RPMI8226 (cell line): ENCODE measurements at places on chromosomes 5 and 9.

DNA sequence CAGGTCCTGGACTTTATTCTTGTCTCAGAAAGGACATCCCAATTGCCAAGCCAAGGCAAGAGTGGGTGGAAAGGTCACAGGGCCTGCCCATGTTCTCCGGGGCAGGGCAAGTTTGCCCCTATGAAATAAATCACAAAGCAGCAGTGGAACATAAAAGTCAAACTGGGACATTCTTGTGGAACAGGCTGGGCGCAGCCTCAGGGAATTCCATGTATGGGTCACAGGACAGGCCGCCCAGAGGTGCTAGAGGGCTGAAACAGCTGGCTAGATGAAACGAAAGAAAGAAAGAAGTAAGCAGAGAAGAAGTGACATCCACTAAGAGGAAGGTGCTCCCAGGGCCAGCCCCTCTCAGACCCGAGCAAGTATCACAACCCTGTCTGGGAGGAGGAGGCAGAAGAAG is 219.1 kb upstream of the NFIL3 start:
- DNase-seq, result no peak

DNA sequence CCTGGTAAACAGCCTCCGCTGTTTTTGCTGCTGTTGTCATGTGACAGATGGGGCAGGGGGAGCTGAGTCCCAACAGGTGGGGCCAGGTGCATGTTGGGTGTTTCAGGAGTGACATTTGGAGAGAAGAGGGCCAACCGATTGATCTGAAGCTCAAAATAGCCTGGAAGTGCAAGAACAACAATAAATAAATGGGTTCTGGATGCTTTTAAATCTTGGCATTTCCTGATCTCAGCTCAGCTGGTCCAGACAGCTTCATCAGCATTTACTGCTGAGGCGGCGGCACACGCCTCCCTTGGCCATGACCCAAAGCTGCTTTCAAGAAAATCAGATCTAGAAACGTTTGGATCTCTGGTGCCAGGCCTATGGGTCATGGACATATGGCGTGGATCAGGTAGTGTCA is 70.5 kb downstream of the PPARGC1B start:
- peak; percentile 75 for DNase-seq

DNA sequence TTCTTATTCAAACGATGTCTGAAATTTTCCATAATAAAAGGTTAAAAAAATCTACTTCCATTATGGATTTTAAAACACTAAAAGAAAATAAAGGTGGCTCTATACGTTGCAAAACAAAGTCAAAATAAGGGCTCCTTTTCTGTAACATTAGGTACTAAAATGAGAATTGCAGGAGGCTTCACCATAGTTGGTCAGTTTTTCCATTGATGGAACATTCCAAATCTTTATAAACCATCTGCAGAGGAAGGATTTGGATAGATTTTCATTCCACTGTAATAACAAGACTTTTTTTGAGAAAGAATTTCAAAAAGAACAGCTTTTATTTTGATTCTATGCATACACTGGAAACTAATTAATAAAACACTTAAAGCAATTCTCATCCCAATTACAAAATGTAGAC is 145.6 kb downstream of the LURAP1L start:
- DNase-seq, result no peak

DNA sequence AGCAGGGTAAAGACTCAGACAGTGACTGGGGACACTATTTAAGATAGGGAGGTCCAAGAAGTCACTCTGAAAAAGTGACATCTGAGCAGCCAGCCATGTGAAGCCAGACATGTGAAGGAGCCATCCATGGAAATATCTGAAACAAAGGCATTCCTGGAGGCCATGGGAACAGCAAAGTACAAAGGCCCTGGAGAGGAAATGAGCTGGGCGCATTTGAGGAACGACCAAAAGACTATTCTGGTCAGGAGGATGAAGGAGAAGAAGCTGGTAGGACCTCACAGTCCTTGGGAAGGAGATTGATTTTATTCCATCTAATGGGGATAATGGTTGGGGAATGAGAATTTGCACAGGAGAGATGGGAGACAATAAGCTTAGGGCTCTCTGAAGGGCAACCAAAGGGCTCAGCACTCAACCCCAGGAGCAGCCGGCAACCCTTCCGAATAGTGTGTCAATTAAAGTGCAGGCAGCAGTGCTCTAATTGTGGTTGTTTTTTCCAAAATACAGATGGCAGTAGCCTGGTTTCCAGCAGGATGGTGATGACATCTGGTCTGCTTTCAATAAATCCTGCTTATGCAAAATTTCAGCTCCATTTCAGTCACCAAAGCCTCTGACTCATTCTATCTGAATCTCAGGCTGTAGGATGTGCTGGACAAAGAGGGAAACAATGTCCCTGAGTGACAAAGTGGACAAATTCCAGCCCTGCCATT is 26.7 kb downstream of the FOXI1 start:
- no peak for DNase-seq

GRCh38 chr9:92763721-92764380 is 782 bp downstream of the BICD2 start:
- DNase-seq, result peak; percentile 37

DNA sequence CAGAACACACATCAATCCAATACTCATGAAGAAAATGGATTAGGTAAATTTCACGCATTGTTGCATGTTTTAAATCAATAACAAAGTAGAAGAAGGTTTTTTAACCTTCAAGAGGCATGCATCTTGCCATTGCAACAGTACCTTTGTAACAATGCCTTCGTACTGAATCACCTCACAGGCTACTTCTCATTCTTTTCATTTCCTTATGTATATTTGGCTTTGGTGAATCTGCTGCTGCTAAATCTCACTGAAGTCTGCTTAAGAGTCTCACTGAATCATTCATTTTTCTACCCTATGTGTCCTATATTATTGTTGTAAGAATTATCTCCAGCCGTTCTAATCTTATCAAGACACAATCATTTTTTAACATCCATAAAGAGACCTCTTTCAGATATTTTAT is 152.5 kb downstream of the CDH10 start:
- DNase-seq, result no peak

GRCh38 chr5:176820937-176821336 is 10.6 kb downstream of the UNC5A start:
- DNase-seq, result peak; percentile 96

DNA sequence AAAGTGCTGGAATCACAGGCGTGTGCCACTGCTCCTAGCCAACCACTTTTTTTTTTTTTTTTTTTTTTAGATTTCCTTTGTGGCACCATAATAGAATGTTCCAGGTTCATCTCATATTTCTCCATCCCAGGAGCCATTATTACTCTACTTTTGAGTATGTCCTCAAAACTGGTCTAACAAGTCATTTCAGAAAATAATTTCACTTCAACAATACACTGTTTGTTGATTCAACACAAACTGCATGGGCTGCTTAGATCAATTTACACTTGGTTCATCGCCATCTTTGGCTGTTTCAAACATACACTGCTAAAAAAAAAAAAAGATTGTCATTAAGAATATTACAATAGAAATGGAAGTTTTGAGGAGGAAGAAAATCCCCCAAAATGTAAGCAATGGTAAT is 57.9 kb downstream of the CSNK1A1 start:
- DNase-seq, result no peak

DNA sequence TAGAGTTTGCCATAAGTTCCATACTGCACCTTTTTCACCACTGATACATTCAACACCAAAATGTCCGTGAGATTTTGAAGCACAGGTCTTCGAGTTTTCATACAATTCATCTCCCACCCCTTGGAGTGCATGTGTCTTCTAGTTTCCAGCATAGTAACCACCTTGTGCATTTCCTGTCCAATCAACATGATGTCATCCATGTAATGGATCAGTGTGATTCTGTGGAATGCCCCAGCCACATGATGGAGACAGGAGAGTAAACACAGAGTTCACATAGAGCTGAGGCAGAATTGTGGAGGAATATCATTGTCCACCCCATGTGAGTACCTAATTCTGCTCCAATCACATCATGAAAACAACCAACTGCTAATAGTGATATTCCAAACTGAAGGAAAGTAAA is 441.5 kb upstream of the CDH6 start:
- DNase-seq, result no peak

DNA sequence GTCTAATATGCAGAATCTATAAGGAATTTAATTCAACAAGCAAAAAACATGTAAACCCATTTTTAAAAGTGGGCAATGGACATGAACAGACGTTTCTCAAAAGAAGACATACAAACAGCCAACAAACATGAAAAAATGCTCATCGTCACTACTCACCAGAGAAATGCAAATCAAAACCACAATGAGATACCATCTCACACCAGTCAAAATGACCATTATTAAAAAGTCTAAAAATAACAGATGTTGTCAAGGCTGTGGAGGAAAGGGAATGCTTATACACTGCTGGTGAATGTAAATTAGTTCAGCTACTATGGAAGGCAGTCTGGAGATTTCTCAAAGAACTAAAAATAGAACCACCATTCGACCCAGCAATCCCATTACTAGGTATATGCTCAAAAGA is 3.1 kb upstream of the KLHL3 start:
- no peak for DNase-seq

- DNase-seq, result no peak
These were observed 39.5 kb downstream of the PRKACG start for GRCh38 chr9:68974431-68974830.

DNA sequence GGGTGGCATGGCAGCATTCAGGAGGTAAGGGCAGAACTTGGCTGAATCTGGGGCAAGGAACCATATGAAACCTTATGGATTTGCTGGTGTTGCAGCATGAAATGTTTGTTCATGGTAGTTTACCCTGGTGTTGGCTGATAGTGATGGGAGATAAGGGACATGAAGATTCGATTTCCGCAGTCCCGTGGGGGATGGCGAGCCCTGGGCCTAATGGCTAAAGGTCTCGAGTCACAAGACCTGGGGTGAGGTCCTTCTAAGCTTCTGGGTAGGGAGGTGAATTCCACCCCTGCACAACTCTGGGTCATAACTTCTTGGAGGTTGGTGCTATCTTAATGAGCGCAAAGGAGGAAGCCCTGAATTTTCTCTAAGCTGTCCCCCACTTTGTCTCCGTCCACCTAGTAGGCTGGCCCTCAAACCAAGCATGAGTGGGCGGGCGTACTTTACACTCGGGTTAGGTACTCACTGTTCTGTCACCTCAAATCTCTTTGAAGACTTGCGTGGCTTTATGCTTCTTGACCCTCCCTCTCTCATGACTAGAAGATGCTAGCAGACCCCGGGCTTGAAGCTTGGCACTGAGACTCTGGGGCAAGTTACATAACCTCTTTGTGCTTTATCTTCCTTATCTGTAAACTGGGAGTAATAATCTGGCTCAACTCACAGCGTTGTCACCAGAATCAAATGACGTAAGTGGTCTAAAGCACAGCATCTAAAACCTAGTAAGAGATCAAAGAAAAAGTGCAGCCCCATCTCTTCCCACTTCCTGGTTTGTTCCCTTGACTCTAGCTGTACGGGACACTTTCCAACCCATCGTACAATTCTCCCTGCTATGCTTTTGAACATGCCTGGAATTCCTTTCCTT is 72.5 kb downstream of the BASP1 start:
- no peak for DNase-seq

DNA sequence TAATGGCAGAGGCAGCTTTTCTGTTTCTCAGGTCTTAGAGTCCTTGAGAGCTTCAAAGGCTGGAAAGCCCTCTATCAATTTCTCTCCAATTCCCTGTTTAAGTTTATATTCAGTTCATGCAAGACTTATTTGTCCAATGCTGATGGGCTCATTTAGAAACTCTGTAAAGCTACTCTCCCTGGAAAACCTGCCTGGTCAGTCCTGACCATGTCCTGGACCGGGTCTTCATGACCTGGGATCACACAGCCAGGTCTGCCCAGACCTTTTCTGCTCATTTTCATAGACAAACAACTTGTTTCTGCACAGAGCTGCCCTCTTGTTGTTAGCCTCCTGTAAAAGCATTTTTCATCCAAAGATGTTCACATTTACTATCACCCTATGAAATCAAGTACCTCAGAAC is 85.4 kb upstream of the TBCA start:
- DNase-seq, result no peak

DNA sequence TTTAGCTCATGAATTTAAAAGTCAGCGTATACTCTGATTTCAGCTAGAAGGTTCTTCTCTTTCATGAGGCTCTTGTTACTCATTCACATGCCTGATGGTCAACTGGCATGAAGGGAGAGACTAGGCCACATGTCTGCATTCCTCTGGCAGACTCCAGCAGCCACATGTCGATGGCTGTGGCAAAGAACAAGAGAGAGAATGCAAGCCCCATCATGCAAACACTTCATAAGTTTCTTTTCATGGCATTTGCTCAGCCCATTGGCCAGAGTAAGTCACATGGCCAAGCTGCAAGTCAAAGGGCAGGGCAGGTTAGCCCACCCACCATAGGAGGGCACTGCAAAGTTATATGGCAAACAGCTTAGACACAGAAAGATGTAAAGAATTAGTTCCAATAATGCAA is 5.4 kb downstream of the KCNV2 start:
- no peak for DNase-seq

- no peak for DNase-seq
These were observed 30.7 kb upstream of the TGFBR1 start for GRCh38 chr9:99073985-99074901.

GRCh38 chr5:150117945-150118560 is 31.7 kb upstream of the CSF1R start:
- no peak for DNase-seq

GRCh38 chr5:6115852-6116251 is 262.5 kb downstream of the MED10 start:
- DNase-seq, result no peak

DNA sequence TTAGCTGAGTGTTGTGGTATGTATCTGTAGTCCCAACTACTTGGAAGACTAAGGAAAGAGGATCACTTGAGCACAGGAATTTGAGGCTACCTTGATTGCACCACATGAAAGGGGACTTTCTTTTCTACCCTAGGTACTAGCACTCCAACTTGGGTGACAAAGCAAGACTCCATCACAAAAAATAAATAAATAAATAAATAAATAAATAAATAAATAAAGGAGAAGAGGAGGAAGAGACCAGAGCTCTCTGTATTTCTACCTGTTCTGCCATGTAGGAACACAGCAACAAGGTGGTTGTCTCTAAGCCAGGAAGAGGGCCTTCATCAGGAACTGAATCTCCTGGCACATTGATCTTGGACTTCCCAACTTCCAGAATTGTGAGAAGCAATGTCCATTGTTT is 118.6 kb downstream of the HMHB1 start:
- DNase-seq, result no peak

DNA sequence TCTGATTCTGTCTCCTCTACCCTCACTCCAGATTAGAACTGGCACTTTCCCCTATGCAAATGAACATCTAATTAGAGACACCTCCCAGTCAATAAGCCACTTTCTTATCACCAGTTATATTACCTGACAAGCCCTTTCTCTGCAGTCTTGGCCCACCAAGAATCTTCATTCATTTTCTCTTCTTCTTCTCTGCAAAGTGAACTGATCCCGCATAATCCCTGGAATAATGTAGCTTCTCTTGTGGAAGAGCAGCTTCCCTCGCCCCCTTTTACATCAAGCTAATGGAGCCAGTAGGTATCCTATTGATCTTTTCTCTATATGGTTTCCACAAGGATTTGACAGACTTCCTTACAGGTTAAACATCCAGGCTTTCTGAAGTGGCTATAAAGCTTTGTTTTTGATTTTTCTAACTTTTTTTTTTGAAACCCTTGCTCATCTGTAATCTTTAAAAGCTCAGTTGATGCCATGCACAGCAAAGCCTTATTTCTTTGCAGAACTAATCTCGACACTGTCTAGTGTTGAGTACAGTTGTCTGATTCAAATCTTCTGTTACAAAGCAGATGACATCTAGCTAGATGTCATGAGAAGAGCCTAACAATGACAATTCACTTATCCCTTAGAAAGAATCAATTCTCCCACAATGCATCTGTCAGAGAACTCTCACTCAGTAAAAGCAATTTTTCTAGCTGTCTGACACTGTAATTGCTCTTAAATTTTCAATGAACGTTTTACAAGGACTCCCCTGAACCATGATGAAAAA is 281.4 kb downstream of the ISL1 start:
- no peak for DNase-seq
